Hematopoietic multipotent progenitor cell (in vitro differentiated cells): ENCODE measurements at places on chromosomes 5 and 9.

DNA sequence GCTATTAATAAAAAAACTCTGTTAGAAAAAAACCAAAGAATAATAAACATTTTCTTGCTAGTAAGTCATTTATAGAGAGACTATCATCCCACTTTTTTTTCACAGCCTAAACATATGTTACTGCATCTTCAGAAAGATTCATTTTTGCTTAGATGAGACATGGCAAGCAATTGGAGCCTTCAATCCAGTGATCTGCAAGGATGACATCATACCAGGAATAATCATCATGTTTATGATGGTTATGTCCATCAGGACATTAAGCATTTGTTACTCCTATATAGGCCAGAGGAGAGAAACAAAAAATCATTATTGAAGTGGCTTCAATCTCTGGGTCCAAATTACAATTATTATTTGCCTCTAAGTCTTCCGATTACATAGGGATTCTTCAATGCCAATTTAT, 626.3 kb upstream of the CCNG1 start:
- no peak for DNase-seq

GRCh38 chr5:170451747-170452365, 52.0 kb upstream of the KCNIP1 start:
- no peak for DNase-seq

- DNase-seq = peak; percentile 28
Measured at GRCh38 chr5:96962540-96962991, 26.7 kb downstream of the LNPEP start.

DNA sequence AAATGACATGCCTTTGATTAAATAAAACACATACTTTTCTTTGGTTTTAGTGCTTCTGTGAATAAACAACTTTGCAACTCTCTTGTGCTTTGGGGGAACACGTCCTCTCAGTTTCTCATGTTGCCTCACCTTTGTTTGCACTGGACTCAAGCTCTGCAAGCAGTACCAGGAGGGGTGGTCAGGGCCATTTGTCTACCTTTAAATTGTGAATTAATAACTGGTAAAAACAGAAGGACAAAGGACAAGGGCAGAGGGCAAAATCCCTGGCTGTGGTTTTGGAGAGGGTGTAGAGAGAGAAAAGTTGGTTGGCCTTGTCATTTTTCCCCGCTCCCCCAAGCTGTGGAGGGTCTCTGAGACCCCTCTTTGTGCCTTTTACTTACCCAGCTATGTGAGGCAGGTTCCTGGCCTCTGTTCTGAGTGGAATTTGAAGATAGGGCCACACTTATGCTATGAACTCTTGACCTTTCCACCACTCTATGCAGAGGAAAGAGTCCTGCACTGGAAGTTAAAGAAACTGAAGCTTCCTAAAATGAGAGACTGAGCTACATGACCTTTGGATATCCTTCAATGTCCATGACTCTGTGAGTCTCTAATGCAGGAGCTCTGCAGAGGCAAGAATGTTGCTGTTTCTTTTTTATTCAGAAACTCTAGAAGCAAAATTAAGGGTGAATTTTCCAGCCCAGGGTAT, 55.1 kb upstream of the MOCS2 start:
- DNase-seq = no peak

- DNase-seq = no peak
Measured at GRCh38 chr9:32136700-32137339, 247.6 kb upstream of the ACO1 start.

GRCh38 chr9:87116492-87116891, 169.2 kb upstream of the GAS1 start:
- no peak for DNase-seq

DNA sequence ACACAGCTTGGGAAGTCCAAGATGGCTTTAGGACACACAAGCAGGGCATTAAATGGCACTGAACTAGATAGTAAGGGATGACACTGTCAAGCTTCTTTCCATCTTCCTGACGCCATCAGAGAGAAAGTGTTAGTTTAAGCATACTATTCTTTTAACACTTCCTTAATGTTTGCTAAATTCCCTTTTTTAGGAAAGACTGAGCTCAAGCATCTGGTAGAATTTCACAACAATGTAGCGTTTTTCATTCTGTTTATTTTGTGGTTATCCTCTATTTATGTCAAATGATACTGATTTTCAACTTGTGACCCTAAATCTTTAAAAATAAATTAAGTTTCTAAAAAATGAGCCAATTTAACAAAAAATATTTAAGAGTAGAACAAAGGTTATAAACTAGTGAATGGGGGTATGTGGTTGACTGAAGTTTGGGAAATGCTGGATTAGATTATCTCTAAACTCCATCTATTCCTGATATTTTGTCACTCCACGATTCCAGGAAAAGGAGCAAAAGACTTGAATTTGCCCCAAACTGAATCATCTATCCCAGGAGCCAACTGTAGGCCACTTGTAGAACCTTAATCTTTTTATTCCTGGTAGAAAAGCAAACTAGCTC, 147.4 kb upstream of the KLF9 start:
- DNase-seq = no peak

DNA sequence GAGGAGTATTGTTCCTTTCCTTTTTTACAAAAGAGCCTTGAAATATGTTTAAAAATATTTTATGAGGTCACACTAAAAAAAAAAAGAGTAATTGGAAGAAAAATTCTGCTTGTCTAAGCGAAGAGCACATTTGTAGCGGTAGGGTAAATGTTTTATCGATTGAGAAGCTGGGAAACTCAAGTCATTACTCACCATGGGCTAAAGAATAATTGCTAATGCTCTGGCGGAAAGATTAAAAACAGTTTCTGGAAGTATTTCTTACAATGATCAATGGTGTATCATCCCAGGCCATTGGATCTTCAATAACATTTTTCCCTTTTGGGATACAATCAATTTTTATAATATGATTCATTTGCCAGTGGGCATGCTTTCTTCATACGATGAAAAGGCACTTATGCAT, 450.0 kb downstream of the RASEF start:
- DNase-seq = no peak

GRCh38 chr9:132424857-132425674, 15.1 kb downstream of the CFAP77 start:
- DNase-seq = no peak

DNA sequence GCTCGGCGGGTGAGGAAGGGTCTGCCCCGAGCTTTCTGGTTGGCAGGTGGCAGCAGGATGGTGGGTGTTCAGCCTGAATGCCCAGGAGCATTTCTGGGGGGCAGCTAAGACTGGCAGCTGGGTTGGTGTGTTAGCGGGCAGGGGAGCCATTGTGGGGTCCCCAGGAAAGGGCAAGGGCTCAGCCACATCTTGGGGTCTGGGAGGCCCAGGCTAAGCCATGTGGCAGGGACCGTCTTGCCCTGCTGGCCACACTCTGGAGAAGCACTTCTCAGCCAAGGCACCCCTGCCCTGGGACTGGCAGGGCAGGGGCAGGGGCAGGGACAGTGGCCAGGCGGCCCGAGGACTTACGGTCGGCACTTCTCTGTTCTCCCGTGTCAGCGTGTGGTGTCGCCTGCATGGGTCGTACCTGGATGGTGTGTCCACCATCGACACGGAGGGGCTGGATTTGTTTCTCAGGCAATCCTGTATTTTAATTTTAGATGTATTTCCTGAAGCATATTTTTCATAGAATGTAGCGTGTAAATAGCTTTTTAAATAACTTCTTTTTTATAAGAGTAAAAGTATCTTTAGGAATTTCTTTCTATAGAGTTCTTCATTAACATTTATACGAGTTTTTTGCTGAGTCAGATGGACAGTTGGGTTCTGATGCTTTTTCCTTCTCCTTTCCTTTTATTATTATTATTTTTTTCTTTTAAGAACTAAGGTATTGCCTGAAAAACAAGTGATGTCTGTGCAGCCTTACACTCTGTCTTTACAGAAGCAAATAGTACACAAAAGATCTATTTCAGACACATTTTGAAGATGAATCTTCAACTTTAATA, 102.0 kb downstream of the PHF2 start:
- DNase-seq = no peak

DNA sequence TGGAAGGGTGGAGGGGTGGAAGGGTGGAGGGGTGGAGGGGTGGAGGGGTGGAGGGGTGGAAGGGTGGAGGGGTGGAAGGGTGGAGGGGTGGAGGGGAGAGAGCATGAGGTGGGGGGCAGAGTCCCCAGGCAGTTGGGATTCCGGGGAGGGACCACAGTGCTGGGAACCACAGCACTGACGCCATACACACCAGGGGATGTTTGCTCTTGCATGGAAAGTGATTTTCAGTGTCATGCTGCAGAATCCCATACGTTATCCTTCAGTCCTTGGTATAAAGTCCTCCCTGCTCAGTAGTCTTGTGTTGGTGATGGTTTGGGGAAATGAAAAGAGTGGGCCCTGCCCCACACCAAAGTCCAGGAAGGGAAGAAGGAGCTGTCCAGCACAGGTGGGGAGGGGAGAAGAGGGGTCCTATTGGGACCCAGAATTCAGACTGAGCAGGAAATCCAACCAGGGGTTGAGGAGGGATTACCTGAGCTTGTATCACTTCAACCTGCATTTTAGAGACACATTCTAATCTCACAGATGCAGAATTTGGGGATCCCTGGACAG, 5.5 kb upstream of the FIBCD1 start:
- no peak for DNase-seq

DNA sequence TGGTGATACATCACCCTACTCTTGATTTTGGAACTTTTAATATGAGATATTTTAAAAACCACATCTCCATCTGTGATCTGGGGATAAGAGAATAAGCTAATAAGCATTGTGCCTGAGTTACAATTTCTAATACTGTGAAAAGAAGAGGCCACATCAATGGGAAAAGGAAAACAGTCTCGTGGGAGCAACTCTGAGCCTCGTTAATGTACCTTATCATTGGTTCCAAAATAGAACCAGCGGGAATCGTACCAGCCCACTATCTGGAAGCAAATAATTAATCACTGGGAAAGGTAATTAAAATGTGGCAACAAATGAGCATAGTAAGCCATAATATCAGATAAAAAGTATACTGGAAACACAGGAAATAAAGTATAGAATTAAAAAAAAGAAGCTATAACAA, 28.0 kb upstream of the CEP78 start:
- no peak for DNase-seq

GRCh38 chr5:8429778-8430758, 561.1 kb downstream of the MTRR start:
- DNase-seq = no peak

- DNase-seq = peak; percentile 69
Measured at GRCh38 chr5:151234476-151235238, 10.8 kb upstream of the CCDC69 start.

DNA sequence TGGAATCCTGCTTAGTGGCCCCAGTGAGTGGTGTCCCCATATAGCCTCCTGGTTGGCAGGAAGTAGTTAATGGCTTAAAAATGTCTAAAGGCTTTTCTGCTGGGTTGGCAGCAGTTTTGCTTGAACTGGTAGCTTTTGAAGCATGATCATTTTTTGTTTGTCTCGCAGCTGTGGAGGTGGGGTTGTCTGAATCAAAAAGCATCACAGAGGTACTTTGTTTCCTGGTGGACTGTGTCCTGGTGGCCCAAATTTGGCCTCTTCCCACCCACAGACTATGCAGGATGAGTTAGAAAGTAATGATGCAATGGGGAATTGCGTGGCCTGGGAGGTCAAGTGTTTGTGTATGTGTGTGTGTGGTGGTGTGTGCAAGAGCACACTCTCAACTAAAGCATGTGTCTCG, 322.7 kb downstream of the ARHGEF28 start:
- DNase-seq = no peak

- no peak for DNase-seq
Measured at GRCh38 chr5:67181648-67182221, 14.9 kb downstream of the CD180 start.

DNA sequence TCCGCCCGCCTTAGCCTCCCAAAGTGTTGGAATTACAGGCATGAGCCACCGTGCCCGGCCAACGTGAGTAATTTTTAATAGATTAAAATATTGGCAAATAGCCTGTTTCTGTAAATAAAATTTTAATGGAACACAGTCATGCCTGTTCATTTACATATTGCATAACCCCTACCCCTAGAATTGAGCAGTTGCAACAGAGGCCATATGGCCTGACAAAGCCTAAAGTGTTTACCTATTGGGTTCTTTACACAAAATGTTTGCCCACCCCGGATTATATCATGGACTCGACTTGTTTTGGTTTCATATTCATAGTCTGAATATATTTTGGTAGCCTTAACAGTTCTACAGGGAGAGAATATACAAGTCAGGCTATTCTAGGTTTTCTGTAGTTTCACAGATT, 5.3 kb downstream of the NSA2 start:
- no peak for DNase-seq

GRCh38 chr5:61051267-61051666, 106.3 kb downstream of the NDUFAF2 start:
- no peak for DNase-seq

DNA sequence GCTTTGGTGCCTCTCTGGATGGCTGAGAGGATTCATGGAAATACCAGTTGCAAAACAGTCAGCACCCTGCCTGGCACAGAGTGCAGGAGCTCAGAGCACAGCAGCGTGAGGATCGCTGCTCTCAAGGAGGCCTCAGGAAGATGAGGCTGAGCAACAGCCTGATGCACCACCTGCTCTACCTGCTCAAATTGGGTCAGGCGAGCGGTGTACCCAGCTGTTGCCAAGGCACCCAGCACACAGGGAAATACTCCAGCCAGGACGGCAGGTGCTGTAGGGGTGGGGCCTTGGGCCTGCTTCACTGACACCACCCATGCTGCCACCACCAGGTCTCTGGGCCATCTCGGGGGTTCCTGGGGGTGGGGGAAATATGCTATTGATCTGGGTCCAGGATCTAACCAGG, 4.3 kb downstream of the EEIG1 start:
- no peak for DNase-seq

DNA sequence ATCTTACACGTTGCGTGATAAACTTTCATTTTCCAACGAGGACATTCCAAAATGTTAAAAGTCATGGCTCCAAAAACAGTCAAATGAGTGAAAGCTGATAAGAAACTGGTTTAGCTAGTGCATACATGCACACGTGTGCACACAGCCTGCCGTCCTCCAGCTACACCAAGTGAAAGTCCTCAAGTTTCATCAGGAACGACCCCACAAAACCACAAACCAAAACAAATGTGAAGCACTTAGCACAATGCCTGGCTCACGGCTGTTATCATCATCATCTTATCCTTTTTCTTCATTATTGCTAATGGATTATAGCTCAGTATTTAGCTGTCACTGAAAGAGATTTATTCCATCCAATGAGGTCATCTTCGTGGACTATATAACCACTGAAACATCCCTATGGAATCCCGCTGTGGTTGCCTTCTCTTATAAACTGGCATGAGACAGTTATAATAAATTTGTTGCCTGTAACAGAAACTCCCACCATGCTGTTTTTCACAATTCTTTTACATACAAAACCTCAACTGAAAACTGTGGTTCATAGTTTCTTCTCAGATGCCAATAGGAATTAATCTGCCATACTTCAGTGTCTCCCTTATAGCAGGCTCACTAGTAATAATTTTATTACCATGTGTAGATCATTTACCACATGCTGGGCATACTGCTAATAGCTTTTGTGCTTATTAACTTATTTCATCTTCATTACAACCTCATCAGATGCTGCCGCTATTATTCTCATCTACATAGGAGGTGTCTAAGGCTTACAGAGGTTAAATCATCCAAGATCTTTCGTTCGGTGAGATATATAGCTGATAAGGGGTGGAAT, 56.1 kb downstream of the SAXO1 start:
- DNase-seq = no peak
